Stimulated activated CD4-positive, alpha-beta T cell treated with anti-CD3 and anti-CD28 coated beads, Interleukin-4, amount 100 ng/mL, for 1 hour (primary cell): ENCODE measurements at places on chromosomes 3 and 15.

- no peak for DNase-seq
These were observed 124.7 kb downstream of the SRGAP3 start for GRCh38 chr3:9124730-9125129.

GRCh38 chr3:7733933-7734332 lies 767.7 kb upstream of the LMCD1 start:
- DNase-seq: no peak

- DNase-seq: no peak
These were observed 580.6 kb upstream of the ADAMTS9 start for GRCh38 chr3:65268426-65268825.

GRCh38 chr3:102466001-102466400 lies 31.2 kb downstream of the ZPLD1 start:
- no peak for DNase-seq

GRCh38 chr3:177427540-177427939 lies 230.3 kb upstream of the TBL1XR1 start:
- no peak for DNase-seq

DNA sequence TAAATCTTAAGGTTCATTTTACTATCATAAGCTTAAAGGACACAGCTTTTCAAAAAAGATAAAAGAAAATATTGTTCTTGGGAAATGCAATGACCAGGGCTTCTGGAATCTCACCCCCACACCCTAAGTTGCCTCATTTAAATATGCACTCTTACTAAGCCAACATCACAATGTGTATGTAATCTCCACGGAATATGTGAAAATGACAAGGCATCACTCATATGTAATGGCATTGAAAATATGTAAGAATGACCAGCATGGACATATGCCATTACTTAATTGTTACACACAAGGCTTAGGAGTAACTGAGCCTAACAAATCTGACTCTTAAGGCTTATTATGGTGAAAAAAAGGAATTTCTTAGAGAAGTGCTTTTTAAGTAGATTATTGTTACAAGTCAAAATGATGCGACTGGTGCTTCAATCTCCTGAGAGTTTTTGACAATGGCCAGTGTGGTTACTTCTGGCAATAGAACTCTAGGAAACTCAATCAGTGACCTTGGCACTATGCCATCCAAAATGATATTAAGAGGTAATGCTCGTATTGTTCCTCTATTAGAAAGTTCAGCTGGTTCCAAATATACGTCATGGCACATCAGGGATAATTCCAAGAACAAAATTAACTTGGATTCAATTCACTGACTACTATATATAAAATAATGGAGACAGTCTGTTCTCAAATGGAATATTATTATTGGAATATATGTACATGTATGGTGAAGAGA lies 290.0 kb upstream of the PLSCR5 start:
- no peak for DNase-seq

DNA sequence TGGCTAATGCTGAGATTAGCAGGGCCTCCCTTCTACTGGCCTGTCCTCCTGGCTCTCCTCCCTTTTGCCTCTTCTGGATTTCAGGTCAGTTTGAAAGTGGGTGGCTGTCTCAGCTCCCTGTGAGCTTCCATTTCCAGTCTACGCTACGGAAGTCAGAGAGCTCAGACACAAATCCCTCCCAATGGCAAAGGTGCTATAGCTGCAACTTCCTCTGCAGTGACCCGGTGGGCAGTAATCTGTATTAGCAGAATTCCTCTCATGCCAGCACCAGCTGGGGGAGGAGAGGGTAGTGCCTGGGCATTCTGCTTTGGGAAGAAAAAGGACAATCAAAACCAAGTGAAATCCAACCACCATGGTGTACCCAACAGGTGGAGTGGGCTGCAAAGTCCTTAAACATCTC lies 171.4 kb downstream of the STT3B start:
- DNase-seq: no peak

DNA sequence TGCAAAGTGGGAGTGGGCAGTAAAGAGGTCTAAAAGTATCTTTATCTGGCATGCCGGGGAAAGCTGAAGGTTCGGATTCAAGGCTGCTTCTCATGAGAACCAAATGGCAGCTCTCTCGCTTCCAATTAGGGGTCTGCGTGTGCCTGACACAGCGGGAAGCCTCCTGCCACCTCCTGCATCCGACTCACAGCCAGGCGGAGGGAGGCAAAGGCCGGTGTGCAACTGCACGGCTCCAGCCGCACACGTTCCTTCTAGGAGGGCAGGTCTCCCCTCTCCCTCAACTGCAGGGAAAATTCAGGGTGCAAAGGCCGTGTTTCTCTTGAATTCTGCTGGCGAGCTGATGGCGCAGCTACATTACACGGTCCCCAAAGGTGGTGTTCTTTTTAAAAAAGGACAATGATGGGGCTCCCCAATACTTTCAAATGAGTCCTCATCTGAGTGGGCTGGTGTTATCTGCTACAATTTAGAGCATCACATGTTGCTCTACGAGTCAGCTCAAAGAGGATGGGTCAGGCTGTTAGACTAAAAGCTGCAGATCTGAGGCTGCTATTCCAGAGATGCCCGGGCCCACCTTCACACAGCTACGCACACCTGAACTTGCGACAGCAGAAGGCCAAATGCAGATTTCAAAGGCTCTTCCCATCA lies 226.6 kb downstream of the ADAMTS17 start:
- DNase-seq: no peak

DNA sequence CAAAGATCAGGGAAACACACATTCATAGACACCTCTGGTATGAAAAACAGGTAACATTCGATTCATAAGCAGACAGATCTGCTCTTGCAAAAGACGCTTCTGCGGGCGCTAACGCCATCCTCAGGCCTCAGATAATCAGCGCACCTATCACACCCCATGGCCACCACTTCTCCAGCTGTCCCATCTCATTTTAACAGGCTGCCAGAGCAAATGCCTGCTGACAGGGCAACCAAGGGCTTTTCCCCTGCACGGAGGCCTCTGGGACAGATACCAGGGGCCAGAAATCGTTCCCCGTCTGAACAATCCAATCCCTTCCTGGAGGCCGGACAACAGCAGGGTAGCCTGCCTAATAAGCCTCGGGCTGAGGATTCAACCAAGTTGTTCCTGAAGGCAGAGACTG lies 15.2 kb downstream of the ABCC5 start:
- DNase-seq: no peak
